ENCODE measurements at places on chromosomes 7 and 10. TPM values are rescaled to one million over a fixed set of nuclear protein-coding genes. Genes with fewer than 3 reads are reported as not detected.
A peak's percentile ranks its signal among the peaks of the same experiment; 100 is the strongest.

DNA sequence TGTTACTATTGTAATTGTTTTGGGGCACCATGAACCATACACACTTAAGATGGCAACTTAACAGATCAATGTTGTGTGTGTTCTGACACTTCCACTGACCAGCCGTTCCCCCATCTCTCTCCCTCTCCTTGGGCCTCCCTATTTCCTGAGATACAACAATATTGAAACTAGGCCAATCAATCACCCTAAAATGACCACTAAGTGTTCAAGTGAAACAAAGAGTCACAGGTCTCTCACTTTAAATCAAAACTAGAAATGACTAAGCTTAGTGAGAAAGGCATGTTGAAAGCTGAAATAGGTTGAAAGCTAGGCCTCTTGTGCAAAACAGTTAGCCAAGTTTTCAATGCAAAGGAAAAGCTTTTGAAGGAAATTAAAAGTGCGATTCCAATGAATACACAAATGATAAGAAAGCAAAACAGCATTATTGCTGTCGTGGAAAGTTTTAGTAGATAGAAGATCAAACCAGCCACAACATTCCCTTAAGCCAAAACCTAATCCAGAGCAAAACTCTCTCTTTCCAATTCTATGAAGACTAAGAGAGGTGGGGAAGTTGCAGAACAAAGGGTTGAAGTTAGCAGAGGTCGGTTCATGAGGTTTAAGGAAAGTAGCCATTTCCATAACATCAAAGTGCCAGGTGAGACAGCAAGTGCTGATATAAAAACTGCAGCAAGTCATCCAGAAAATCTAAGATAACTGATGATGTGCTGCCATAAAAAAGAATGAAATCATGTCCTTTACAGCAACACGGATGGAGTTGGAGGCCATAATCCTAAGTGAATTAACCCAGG is 90.6 kb downstream of the MTPN start:
- no peak for DNase-seq

Gene ADARB2
- total RNA-seq, result 3.7 TPM

Gene CTBP2
- total RNA-seq, result 175 TPM

DNA sequence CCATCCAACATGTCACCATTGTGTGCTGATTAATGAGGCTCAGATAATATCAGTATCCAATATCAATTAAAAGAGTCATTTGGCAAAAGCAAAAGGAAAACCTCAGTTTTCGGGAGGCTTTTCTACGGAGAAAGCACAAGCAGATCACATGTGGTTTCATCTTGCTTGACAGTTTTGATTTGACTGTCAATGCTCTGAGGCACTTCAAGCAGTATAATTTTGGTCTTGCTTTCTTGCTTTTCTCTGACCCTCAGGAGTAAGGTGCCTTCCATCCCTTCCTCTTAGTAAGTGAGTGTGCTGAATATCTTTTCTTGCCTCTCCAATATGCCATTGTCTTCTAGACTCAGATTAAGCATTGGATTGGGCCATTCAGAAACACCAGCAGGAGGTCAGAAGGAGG is 115.5 kb upstream of the CALCR start:
- DNase-seq, result no peak

DNA sequence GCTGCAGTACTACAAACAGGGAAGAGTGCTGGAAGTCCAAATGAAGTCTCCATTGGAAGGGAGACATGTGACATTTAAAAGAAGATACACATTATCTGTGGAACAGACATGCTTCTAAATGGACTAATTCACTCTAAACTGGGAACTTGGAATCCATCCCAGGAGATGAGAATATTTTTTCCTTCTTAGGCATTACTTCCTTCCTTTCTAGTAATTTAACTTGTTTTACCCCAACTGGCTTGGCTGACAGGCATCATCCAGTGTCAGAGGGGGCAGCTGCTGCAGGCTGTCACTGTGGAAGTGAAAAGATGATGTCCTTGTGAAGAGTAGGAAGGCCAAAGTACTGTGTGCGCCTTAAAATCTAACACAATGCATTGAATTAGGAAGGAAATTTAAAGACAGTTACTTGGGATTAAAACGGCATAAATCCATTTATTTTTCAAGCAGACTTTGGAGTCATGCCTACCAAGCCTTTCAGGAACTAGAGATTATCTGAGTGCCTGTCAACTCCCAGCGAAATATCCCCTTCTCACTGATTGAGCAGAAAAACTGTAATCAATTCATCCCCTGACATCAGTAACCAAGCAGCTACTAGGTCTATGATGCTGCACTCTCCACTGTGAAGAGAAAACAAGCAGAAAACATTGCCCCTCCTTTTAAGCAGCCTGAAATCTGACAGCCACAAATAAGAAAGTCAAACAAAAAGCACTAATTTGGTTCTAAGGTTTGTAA is 161.2 kb downstream of the DGKI start:
- no peak for DNase-seq

Gene GCK
- total RNA-seq, result 4.5 TPM

Gene VOPP1
- 57.0 TPM for total RNA-seq

Gene EPO
- 0.63 TPM for total RNA-seq

Gene PANK1
- total RNA-seq, result 25.8 TPM

GRCh38 chr7:946256-946996 is 8.1 kb downstream of the ADAP1 start:
- DNase-seq, result no peak

DNA sequence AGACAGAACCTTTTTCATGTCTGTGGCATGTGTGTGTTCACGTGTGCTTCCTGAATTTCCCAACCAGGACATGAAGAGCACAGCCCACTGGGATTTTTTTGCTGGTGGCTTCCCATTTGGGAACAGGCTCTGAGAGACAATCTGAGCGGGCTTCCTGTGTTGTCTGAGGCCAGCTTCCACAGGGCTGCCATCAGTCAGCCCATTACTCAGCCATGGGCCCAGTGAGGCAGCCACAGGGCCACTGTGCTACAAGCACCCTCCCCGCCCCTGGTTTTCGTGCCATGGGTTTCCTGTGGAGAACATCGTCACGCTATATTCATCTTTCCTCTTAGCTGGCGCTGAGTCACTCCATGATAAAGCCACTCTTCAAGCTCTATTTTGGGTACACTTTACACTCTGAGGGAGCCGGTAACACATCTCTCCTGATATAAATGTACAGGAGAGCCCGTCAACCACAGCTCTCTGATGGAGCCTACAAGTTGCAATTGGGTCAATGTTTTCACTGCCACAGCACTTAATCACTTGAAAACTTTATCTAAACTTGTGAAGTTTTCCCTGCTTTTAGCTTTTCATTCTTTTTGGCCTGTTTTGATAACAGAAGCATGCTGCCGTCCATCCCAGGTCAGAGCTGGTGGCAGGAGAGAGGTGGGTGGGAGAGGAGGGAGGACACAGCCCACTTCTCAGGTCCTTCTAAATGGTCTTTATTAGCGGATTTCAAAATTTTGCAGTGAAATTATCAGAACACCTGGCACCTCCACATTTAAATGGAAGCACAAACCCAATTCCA is 96.9 kb downstream of the HIPK2 start:
- DNase-seq, result no peak

DNA sequence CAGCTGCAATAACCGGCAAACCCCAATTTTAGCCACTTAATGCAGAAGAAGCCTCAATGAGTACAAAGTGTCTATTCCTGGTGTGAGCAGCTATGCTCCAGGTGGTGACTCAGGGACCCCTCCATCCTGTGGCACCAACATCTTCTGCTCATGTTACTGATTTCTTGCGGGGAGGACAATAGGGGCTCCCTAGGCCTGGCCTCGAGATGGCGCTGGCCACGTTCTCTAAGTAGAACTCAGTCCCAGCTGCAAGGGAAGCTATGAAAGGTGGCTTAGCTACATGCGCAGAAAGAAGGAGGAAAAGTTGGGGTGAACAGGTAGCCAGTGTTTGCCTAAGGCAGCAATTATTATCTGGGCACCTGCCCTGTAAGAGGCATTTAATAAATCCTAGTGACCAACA is 6.6 kb downstream of the GJD4 start:
- peak; percentile 19 for DNase-seq

- no peak for DNase-seq
Measured at GRCh38 chr10:22633528-22633927, 80.8 kb downstream of the PIP4K2A start.

DNA sequence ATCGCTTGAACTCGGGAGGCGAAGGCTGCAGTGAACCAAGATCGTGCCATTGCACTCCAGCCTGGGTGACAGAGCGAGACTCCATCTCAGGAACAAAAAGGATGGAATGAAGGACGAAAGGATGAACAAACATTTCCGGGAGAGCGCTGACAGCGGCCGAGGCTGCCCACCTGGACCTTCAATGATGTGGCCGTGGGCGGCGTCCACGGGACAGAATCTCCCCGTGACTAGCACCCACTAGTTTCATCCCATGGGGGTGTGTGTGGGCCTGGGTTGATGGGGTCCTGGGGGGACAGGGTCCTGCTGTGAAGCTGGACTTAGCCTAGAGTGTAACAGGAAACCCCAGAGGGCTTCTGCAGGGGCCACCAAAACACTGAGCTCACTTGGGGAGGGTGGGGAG is 32.8 kb downstream of the MICALL2 start:
- DNase-seq, result no peak

DNA sequence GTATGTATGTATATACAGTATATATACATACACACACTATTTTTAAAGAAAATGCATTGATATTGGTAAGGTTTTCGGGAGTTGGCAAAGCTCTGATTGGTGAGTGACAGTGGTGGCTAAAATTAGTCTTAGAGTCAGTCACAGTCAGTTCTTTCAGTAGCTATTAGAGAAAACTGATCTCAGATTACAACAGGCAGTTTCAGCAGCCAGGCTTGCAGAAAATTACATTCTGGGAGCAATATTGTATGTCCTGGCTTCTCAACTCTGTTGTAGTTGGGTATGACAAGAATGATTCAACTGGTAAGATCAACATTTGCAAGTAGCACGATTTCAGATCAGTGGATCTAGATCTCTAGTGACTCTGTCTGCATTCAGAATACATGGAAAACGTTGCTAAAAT is 897.9 kb upstream of the AUTS2 start:
- no peak for DNase-seq

Gene CCZ1
- total RNA-seq, result 124 TPM

Gene GDF2
- not detected for total RNA-seq

- peak; percentile 47 for DNase-seq
Measured at GRCh38 chr7:103504505-103505135, 58.6 kb upstream of the SLC26A5 start.

DNA sequence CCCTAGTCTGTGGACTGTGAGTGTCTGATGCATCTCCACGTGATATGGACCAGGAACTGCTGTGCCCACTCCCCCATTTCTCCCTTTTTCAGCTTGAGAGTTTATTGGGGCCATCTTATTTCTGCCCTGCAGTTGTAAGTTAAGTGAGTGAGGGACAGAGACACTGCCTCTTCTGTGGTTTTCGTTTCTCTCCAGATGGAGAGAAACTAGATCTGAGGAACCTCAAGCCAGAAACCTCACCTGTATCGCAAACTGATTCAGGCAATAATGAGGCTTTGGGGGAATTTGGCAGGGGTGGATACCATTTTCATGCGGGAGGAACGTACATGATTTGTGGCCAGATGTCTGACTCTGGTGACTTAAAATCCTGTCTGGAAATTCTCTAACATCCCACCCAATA is 641.7 kb downstream of the TNS3 start:
- no peak for DNase-seq

DNA sequence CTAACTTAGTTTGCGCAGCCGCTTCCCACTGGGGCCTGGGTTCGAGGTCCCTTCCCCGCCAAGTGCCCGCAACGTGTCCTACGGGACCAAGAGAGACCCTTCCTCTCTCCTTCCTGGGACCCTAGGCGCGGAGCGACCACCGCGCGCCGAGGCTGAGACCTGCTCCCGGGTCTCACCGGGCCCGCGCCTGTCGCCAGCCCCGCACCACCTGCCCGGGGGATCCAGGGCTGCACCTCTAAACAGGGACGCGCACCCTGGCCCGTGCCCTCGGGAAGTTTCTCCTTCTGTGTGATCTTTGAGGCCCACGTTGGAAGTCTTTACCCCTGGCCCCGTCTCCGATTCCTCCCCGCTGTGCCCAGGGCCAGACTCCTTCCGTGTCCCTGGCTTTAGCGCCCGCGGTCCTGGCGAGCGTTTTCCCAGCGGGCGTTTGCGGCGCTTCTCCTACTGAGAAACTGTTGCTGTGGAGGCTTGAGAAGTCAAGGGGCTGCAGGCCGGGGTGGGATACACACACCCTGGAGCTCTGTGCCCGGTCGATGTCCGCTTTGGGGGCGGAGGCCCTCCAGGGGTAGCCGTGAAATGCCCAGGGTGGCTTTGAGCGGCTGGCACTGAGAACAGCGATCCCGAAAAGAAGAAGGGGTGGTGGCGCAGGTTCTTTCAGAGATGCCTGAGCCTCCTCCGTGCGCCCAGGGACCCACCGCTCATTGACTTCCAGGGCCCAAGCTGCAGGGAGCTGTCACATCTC is 575 bp downstream of the PLPP4 start:
- peak; percentile 19 for DNase-seq

Gene TUBAL3
- total RNA-seq, result 0.15 TPM

Gene ARMH3
- 17.9 TPM for total RNA-seq

Gene TMEM196
- 0.42 TPM for total RNA-seq

Gene MRPL32
- total RNA-seq, result 72.2 TPM

DNA sequence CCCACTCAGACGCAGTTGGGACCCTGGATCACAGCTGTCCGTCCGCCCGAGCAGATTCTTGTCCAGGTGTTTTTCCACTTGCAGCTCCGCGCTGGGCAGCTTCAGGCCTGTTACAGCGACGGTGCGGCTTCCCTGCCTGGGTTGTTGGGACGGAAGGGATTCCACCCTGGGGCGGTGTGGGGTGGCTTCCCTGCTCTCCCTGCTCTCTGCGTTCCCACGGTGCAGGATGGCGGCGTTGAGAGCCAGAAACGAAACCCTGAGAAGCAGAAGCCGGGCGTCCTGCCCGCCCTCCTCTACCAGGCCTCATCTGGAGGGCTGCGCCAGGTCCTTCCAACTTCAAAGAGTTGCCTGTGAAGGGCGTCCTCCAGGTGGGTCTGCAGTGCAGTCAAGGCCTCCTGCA is 194.4 kb downstream of the ADARB2 start:
- DNase-seq, result peak; percentile 4

DNA sequence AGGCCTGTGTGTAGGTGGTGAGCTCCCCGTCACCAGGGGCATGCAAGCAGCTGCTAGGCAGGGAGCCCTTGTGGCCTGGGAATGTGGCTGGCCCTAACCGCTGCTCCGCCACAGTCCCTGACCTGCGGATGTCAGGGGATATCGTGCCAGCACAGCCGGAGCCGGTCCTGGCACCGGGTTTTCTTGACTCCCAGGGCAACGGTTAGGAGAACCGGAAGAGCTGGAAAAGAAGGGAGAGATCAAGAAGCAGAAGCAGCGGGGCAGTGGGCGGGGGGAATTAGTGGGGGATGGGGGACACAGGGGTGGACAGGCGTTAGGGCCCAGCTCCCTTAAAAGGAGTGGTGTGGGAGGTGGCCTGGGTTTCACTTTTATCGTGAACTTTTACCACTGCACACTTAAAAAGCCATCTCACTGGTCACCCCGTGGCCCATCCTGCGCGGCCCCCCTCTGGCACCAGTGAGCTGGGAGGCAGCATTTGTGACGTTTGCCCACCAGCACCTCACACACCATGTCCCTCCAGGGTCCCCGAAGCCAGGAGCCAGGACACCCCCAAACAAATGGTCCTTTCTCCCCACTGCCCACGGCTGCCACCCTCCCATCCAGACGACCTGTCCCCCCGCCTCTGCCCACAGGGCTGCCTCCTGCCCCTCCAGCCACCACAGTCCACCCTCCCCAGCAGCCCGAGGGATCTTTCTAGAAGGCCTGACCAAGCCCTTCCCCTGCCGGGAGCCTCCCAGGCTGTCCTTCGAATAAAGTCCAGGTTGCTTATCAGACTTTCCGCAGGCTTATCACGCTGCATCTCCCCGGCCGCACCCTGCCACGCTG is 1.8 kb upstream of the MICALL2 start:
- no peak for DNase-seq
